ENCODE measurements at places on chromosomes 7 and 10.
A peak's percentile ranks its signal among the peaks of the same experiment; 100 is the strongest.

DNA sequence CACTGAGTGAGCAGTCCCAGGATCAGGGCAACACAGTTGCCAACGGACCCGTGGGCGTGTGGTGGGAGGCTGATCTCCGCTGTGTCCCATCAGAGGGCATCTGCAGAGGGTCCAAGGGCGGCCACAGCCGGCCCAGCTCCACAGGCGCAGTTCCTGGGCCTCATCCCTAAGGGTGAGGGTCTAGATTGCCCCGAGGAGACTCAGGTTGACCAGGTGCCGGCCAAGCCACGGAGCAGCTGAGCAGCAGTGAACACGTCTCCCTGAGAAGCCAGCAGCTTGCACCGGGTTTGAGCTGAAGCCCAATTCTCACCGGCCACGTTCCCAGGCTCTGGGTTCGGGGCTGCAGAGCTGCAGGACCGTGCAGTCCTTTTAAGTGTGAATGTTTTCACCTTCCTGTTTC lies 58.8 kb upstream of the ADGRA1 start:
- no peak for ATAC-seq

GRCh38 chr7:139918480-139918879 lies 89.4 kb downstream of the TBXAS1 start:
- no peak for ATAC-seq

DNA sequence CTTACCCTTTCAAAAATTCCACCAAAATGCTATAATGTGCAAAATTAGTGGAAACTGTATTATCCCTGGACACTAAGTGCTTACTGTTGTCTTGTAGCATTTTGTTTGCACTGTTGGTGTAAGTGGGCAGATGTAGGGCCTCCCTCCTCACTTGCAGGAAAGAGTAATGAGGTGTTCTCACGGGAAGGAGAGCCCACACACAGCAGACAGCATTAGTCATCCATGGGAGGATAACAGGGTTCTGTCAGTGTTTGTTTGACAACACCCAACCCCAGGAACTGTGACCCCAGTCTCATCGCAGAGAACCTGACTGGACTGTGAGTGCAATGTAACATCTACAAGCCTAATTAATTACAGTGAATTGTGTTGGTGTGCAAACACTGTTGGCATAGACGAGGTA lies 58.7 kb upstream of the VSTM2A start:
- no peak for ATAC-seq

DNA sequence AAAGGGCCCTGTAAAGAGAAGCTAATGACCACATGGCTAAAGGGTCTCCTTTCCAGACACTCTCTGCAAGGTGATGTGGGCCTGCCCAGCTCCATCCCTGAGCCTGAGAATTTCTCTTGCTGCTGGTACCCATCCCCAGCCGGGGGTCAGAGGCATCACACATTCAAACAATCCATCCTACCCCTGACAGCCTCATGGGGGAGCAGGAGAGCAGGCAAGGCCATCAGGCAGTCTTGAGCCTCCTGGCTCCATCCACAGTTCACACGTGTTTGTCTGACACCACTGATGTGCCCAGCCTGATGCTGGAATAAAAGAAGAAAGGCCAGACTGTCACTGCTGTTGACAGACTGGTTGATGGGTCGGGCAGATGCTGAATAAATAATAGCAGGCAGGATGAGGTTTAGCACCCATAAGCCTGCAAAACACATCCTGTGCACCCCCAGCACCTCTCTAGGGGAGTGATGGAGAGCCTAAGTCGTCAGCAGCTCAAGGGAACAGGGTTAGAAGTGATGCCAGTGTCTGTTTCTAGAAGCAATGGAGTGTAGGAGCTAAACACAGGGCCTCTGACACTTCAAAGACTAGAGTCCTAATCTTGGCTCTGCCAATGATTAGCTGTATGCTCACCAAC lies 43.5 kb downstream of the TLL2 start:
- peak; percentile 55 for ATAC-seq

DNA sequence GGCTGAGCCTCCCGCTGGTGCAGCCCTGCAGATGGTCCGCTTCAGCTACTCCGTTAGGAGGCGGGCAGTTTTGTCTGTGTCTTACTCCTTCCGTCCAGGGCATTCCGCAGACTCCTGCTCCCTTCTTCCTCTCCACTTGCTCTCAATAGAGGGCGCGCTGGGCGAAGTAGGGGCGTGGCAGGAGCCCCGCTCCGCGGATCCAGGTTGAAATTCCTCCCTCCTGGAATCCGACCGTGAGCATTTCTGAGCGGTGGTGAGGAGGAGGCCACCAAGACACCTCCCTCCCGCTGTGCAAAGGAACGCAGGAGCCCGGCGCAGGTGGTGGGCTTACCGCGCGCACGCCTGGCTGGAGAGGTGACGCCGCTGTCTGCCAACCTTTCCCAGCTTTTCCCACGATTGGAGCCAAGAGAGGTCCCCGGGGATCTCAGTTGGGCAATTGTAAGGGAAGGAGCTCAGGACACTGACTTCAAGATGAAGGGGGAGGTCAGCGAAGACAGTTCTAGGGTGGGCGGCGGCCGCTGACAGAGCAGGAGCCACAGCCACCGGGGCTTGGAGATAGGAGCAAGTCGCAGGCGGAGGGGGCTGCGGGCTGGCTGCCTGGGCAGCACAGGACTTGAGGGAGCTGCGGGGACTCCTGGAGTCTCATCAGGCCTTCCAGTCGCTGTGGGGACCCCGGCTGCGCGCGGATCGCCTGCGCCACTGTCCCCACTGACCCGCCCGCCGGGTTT lies 1011.3 kb downstream of the XPNPEP1 start:
- peak; percentile 76 for ATAC-seq

GRCh38 chr10:48604991-48605508 lies at the start of gene ARHGAP22:
Gene ARHGAP22, minus strand, starts transcription at chr10:48605073. Its CDS starts 277 bp downstream, at chr10:48604796.
- peak; percentile 80 for ATAC-seq

- no peak for ATAC-seq
These were observed 68.8 kb upstream of the PITRM1 start for GRCh38 chr10:3241274-3241921.

GRCh38 chr7:74178632-74179031 lies 4.5 kb downstream of the EIF4H start:
- no peak for ATAC-seq

DNA sequence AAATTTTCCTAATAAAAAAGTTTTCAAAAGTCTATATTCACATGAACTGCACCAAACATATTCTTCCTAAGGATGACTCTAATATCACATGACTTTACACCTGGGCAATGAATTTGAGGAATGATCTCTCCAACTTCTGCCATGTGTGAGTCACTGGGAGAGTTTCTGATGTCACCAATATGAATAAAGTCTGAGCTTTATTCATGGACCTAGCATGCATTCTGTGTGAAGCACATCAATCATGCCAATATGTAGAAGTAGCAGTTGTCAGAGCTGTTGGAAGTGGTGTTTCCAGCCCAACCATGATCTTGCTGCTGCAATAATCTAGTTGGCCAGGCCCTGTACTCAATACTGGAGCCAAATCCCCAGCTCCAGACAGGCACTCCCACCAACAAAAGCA lies 91.7 kb upstream of the IFRD1 start:
- no peak for ATAC-seq
